ENCODE measurements at places on chromosomes 4 and X.
A peak's percentile ranks its signal among the peaks of the same experiment; 100 is the strongest.

DNA sequence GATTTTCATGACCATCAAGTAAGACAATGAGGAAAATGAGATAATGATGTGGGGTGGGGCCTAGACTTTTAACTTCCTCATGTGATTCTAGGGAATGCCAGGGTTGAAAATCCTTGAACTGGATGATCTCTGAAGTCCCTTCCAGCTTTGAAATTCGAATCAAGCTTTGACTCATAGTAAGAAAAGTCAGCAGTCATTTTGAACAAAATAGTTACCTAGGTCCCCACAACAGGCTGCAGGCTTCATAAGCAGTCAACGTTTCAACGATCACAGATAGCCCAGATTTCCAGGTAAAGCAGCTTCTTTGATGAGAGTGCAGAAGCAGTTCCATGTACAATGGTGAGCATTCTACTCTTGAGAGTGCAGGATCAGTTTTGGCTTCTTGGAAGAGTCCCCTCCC is 93.7 kb downstream of the GRIA3 start:
- DNase-seq, result no peak

DNA sequence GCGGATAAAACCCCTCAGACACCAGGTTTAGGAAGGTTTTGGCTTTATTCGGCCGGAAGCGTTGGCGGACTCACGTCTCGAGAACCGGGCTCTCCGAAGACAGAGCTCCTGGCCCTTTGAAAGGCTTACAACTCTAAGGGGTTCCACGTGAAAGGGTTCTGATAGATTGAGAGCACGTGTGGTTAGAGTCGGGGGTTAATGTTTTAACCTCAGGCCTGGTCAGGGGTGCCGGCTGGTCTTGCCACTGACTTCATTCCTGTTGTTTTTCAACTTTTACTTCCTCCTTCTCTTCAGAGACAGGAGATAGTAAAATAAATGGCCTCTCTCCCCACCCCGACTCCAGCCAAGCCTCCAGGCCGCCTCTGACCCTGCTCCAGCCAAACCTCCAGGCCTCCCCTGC is 4.7 kb upstream of the ASMT start:
- DNase-seq, result no peak

GRCh38 chr4:180285796-180286195 is 1957.4 kb upstream of the TENM3 start:
- no peak for DNase-seq

GRCh38 chr4:163221467-163221866 is 54.8 kb upstream of the NAF1 start:
- DNase-seq, result no peak

GRCh38 chr4:176238157-176238610 is 30.8 kb downstream of the ASB5 start:
- DNase-seq, result no peak

DNA sequence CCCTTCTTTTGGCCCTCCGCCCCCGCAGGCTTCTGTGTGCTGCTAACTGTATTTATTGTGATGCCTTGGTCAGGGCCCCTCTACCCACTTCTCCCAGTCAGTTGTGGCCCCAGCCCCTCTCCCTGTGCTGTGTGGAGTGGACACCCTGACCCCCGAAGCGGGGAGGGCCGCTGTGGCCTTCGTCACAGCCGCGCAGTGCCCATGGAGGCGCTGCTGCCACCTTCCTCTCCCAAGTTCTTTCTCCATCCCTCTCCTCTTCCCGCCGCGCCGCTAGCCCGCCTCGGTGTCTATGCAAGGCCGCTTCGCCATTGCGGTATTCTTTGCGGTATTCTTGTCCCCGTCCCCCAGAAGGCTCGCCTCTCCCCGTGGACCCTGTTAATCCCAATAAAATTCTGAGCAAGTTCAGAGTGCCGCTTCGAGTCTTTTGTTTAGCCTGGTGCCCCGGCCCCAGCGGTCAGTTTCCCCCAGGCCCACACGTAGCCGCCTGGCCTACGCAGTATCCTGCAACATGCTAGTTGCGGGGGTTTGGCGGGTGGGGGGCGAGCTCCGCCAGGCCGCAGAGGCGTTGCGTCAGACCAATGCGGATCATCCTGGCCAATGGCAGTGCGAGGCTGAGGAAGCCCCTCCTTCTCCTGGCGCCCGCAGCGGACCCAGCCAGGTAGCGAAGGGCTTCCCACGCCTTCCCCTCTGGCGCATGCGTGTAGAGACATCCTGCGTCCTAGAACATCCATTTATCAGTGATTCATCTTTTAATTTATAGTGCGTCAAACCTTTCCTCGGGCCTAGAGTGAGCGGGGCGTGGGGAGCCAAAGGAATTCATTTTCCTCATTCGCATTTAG is 5.6 kb upstream of the KANTR start:
- DNase-seq, result peak; percentile 74
